ENCODE measurements at places on chromosomes 13 and 19. TPM values are rescaled to one million over a fixed set of nuclear protein-coding genes. Genes with fewer than 3 reads are reported as not detected.

The CYP2S1 gene
- 21.3 TPM for total RNA-seq

GRCh38 chr13:32863596-32863995 is 152.6 kb upstream of the KL start:
- no peak for DNase-seq

GRCh38 chr19:44603201-44603945 is 10.0 kb upstream of the IGSF23 start:
- DNase-seq: no peak

The ZNF506 gene
- total RNA-seq: 20.5 TPM

The GNG14 gene
- not detected for total RNA-seq

GRCh38 chr13:75365724-75366173 is 116.2 kb downstream of the TBC1D4 start:
- no peak for DNase-seq

The SYCN gene
- 1.3 TPM for total RNA-seq

The ZNF90 gene
- 36.7 TPM for total RNA-seq

The ENOX1 gene
- 0.46 TPM for total RNA-seq
